CD8-positive, alpha-beta memory T cell (primary cell): ENCODE measurements at places on chromosomes 5 and 9. TPM values are rescaled to one million over a fixed set of nuclear protein-coding genes. Genes with fewer than 3 reads are reported as not detected.

The FOXI1 gene
- total RNA-seq = not detected

The PCDH1 gene
- total RNA-seq = not detected

The CDKN2B gene
- not detected for total RNA-seq

The MCC gene
- total RNA-seq = 4.2 TPM

The SPATA31C1 gene
- total RNA-seq = not detected

The ZNF454 gene
- not detected for total RNA-seq

The IFNK gene
- not detected for total RNA-seq

The LPCAT1 gene
- total RNA-seq = 101 TPM

The CDH6 gene
- total RNA-seq = not detected

The PCDHGA6 gene
- total RNA-seq = 0.15 TPM

- no peak overlapping the region for H3K27ac ChIP-seq
- H3K36me3 ChIP-seq = peaks cover 10% of the 10 kb centered on the region
- no peaks in the 10 kb centered on the region for H3K4me1 ChIP-seq
- no peak for DNase-seq
Measured at GRCh38 chr9:3277200-3277599, 248.6 kb downstream of the RFX3 start.

DNA sequence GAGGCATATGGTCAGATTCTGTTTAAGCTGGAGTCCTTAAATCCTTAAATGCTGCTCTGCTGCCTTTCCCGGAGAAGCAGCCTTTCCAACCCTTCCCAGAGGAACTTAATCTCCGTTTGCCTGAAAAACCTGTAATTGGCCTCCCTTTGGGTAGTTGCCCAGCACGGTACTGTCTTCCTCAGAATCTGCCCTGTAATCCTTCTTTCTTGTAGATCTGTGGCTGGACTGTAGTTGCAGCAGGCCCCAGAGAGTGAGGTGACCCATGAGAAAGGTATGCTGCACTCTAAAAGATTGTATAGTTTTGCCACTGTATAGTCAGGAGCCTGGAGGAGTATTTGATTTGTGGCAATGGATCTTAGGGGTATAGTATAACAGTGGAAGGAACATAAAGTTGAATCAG, 11.7 kb downstream of the SPIN1 start:
- H3K27me3 ChIP-seq = no peaks in the 10 kb centered on the region
- H3K27ac ChIP-seq = no peak overlapping the region
- no peak for DNase-seq
- no peaks in the 10 kb centered on the region for H3K36me3 ChIP-seq
- no peaks in the 10 kb centered on the region for H3K4me1 ChIP-seq

DNA sequence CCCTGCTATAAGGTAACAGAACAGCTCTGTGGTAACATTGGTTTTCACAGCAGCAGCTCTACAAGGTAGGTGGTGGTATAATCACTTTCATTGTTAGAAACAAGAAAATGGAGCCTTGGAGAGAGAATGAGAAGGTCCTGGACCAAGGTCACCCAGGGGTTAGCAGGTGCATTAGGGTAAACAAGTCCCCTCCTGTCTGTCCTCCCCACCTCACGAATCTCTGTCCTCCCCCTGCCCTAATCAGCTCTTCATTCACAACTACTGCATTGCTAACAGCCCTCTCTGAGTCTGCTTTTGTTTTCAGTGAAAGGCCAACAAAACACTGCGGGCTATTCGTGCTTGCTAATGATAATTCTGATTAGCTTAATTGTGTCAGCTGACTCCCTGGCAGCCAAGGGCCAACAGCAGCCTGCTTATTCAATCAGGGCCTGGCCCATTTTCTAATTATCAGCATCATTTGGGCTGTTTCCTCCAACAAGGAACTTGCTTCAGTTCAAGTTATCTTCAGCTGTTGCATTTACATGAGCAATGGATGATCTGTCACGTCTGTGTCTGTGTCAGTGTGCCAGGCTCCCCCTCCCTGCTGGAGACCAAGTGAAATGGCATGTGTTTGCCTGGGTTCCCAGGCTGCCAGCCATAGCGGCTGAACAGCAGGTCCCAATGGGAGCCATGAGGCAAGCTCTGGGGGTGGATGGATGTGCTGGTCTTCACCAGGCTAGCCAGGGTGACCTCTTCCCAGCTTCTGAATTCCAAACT, 56.7 kb upstream of the EQTN start:
- H3K4me1 ChIP-seq = no peaks in the 10 kb centered on the region
- H3K27ac ChIP-seq = no peak overlapping the region
- DNase-seq = no peak
- no peaks in the 10 kb centered on the region for H3K36me3 ChIP-seq

- no peaks in the 10 kb centered on the region for H3K36me3 ChIP-seq
- no peak for DNase-seq
- H3K27me3 ChIP-seq = no peaks in the 10 kb centered on the region
Measured at GRCh38 chr9:130207241-130207992, 35.2 kb downstream of the NCS1 start.

- H3K27ac ChIP-seq = no peak overlapping the region
- no peak for DNase-seq
- H3K4me3 ChIP-seq = no peak overlapping the region
- no peaks in the 10 kb centered on the region for H3K27me3 ChIP-seq
- peaks cover 20% of the 10 kb centered on the region for H3K4me1 ChIP-seq
- H3K36me3 ChIP-seq = peaks cover 5% of the 10 kb centered on the region
Measured at GRCh38 chr5:133996683-133997252, 8.0 kb downstream of the VDAC1 start.

- no peaks in the 10 kb centered on the region for H3K36me3 ChIP-seq
- DNase-seq = peak; percentile 54
- peak overlapping the region; percentile 49 for H3K27ac ChIP-seq
- peak overlapping the region; percentile 52 for H3K4me3 ChIP-seq
- peaks cover 16% of the 10 kb centered on the region for H3K4me1 ChIP-seq
Measured at GRCh38 chr9:124659099-124659659, 111.9 kb downstream of the NR6A1 start.

- H3K4me1 ChIP-seq = no peaks in the 10 kb centered on the region
- H3K36me3 ChIP-seq = no peaks in the 10 kb centered on the region
- H3K4me3 ChIP-seq = no peak overlapping the region
- no peak overlapping the region for H3K27ac ChIP-seq
- DNase-seq = no peak
Measured at GRCh38 chr9:107810461-107810961, 320.9 kb upstream of the KLF4 start.

DNA sequence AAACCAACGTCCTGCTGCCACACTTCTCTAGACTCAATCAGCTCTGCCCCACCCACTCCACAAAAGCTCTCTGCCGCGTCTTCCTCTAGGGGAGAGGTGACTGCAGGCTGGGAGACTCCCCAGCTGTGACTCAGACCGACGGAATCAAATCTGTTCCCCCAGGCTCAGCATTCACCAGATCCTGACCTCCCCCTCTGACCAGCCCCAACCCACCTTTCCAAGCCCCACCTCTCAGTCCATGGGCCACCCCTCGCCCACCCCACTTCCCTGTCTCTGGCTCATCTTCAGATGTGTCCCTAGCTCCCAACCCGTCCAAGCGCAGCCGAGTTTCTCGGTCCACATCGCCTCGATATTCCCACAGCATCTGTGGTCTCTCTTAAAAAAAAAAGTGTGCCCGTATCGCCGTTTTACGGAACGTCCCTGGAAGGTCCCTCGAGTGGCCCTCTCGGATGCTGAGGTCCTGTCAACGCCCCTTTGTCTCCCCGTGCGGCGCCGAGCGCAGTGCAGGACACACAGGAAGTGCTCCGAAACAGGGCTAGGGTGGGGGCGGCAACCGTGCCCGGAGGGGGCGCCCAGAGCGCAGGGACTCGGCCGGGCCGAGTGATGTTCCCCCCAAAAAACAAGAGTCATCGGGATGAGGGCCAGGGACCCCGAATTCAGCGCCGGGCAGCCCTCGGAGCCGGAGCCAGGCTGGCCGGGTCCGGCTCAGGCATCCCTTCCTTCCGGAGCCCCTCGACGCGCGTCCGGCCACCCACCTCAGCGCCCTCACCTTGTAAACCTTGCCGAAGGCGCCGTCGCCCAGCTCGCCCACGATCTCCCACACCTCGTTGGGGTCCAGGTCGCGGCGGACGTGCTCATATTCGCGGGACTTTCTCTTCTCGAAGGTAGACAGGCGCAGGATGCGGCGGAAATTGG, 649 bp downstream of the STK10 start:
- H3K4me1 ChIP-seq = peaks cover 31% of the 10 kb centered on the region
- peak overlapping the region; percentile 91 for H3K27ac ChIP-seq
- H3K27me3 ChIP-seq = no peaks in the 10 kb centered on the region
- H3K36me3 ChIP-seq = no peaks in the 10 kb centered on the region

GRCh38 chr5:37477426-37477825, 98.3 kb downstream of the WDR70 start:
- DNase-seq = no peak
- H3K27ac ChIP-seq = no peak overlapping the region
- peaks cover 8% of the 10 kb centered on the region for H3K36me3 ChIP-seq
- no peak overlapping the region for H3K4me3 ChIP-seq

- H3K4me3 ChIP-seq = no peak overlapping the region
- H3K4me1 ChIP-seq = no peaks in the 10 kb centered on the region
- DNase-seq = no peak
- H3K27me3 ChIP-seq = no peaks in the 10 kb centered on the region
Measured at GRCh38 chr5:33513462-33514185, 72.9 kb downstream of the TARS1 start.

DNA sequence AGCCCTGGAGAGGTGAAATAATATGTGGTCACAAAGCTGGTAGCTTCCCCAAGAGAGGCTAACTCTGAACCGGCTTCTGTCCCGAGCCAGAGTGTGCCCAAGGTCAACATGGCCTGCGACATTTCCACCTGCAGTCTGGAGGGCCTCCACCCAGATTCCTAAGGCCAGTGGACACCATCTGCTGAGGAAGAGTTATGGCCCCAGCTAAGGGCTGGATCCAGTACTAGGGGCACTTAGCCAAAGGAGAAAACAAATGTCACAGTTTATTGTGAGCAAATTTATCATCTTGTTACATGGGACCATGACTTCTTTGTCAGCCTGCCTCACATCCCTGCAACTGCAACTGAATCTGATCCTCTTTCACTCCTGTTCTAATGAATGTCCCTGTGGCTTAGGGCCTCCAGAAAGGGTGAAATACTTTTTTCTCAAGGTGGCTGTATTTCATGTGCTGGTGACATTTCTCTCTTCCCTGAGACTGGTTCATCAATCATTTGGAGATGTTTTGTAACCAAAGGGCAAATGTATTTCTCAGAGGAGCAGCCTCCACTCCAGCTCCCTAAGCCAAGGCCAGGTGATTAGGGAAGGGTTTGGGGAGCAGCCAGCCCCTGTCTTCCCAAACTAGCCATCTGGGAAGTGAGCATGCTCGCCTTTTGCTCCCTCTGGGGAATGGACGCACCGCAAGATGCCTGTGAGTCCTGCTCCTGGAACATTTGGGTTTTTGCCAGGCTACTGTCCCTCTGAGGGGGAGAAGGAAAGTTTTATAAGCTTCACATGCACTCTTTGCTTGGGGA, 148.3 kb downstream of the CMYA5 start:
- no peaks in the 10 kb centered on the region for H3K36me3 ChIP-seq
- no peak for DNase-seq
- H3K4me1 ChIP-seq = no peaks in the 10 kb centered on the region
- no peaks in the 10 kb centered on the region for H3K27me3 ChIP-seq
- no peak overlapping the region for H3K4me3 ChIP-seq

- no peak overlapping the region for H3K27ac ChIP-seq
- no peaks in the 10 kb centered on the region for H3K27me3 ChIP-seq
- no peak for DNase-seq
- H3K36me3 ChIP-seq = no peaks in the 10 kb centered on the region
Measured at GRCh38 chr9:121895818-121896544, 197.1 kb downstream of the TTLL11 start.

GRCh38 chr5:34736445-34737115, 80.5 kb downstream of the RAI14 start:
- no peaks in the 10 kb centered on the region for H3K36me3 ChIP-seq
- no peak for DNase-seq
- no peaks in the 10 kb centered on the region for H3K4me1 ChIP-seq
- H3K4me3 ChIP-seq = no peak overlapping the region
- no peak overlapping the region for H3K27ac ChIP-seq

- no peaks in the 10 kb centered on the region for H3K27me3 ChIP-seq
- H3K36me3 ChIP-seq = no peaks in the 10 kb centered on the region
- no peak overlapping the region for H3K4me3 ChIP-seq
- DNase-seq = no peak
Measured at GRCh38 chr5:78077369-78078068, 217.0 kb downstream of the AP3B1 start.

- peaks cover 4% of the 10 kb centered on the region for H3K27me3 ChIP-seq
- H3K36me3 ChIP-seq = no peaks in the 10 kb centered on the region
- H3K4me3 ChIP-seq = no peak overlapping the region
- DNase-seq = no peak
- H3K4me1 ChIP-seq = peaks cover 3% of the 10 kb centered on the region
- H3K27ac ChIP-seq = no peak overlapping the region
Measured at GRCh38 chr9:81686614-81687520, 2.5 kb downstream of the TLE1 start.

GRCh38 chr5:160118349-160119141, 705 bp downstream of the PWWP2A start:
- H3K4me1 ChIP-seq = peaks cover 8% of the 10 kb centered on the region
- peak overlapping the region; percentile 74 for H3K4me3 ChIP-seq
- H3K27ac ChIP-seq = peak overlapping the region; percentile 83
- H3K27me3 ChIP-seq = no peaks in the 10 kb centered on the region
- peak; percentile 48 for DNase-seq
- peaks cover 7% of the 10 kb centered on the region for H3K36me3 ChIP-seq

- no peaks in the 10 kb centered on the region for H3K4me1 ChIP-seq
- no peaks in the 10 kb centered on the region for H3K36me3 ChIP-seq
- no peak for DNase-seq
- no peak overlapping the region for H3K27ac ChIP-seq
- no peak overlapping the region for H3K4me3 ChIP-seq
Measured at GRCh38 chr5:13218518-13218917, 726.0 kb downstream of the DNAH5 start.

- no peaks in the 10 kb centered on the region for H3K27me3 ChIP-seq
- no peaks in the 10 kb centered on the region for H3K4me1 ChIP-seq
- DNase-seq = no peak
- no peak overlapping the region for H3K27ac ChIP-seq
Measured at GRCh38 chr9:7289773-7290172, 509.8 kb downstream of the DMAC1 start.

DNA sequence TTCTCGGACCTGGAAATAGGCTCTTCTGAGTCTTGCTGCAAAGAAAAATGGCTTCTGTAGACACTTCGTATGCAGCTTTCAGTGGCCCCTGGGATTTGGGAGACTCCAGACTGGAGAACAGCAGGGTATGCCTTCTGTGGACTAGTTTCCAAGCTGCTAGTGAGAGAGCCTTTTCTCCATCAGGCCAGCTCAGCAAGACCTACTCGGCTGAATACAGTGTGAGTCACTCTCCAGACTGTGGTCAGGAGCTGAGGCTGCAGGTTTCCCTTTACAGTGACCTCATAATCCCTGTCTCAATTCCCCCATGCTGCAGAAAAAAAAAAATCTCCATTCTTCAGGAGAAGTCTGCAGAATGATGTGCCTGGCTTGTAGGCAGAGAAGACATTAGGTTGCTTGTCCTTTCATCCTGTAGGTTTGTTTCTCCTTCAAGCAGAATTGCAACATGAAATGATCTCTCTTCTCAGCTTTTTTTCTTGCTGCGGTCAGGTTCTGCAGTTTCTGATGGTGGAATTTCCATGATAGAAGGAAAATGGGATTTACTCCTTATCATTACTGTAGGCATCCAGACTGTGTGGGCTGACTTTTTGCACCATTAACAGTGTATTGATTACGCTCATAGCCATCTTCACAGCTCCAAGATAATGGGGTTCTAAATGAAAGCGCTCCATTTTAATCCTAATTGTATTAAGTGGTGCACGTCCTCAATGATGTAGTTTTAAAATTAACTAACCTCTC, 78.3 kb upstream of the TNFSF8 start:
- no peaks in the 10 kb centered on the region for H3K4me1 ChIP-seq
- no peak overlapping the region for H3K4me3 ChIP-seq
- no peak for DNase-seq
- no peaks in the 10 kb centered on the region for H3K36me3 ChIP-seq
- H3K27ac ChIP-seq = no peak overlapping the region

- no peaks in the 10 kb centered on the region for H3K36me3 ChIP-seq
- H3K27me3 ChIP-seq = no peaks in the 10 kb centered on the region
- no peak for DNase-seq
- H3K4me1 ChIP-seq = no peaks in the 10 kb centered on the region
- no peak overlapping the region for H3K27ac ChIP-seq
Measured at GRCh38 chr5:4540375-4541173, 599.6 kb upstream of the ADAMTS16 start.
